ENCODE measurements at places on chromosomes 1 and 21.
A peak's percentile ranks its signal among the peaks of the same experiment; 100 is the strongest.

GRCh38 chr1:67535474-67535873 lies 105.3 kb upstream of the SERBP1 start:
- DNase-seq: peak; percentile 86

GRCh38 chr21:42369821-42370220 lies 3.5 kb upstream of the TFF1 start:
- no peak for DNase-seq

DNA sequence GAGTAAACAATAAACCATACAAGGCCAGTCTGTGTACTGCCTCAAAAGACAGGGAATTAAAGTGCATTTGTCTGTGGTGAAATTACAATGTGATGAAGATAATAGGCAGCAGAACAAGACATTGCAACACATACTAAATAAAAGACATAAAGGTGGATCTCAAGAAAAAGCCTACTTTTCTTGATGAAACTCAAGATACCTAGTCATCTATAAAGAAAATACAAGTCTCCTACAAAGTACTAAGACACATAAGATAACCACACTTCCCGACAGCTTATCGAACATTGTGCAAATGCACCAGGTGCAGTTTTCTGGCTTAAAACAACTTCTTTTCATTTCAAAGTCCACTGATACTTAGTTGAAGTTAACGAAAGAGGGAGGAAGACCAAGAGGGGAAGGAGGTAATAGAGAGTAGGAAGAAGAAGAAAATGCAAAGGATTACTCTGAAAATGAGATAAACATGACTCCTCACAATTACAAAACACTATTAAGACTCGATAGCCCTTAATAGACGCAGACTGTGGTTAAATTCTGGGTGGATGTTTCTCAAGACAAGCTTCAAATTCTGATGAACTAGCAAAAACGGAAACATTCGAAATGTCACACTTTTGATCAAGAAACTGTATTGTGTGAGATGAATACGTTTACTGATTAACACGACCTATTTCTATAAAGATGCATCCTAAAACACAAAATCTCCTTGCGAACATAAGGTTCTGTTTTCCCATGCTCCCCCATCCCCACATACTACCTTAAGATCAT lies 2.0 kb downstream of the HNRNPR start:
- no peak for DNase-seq

- no peak for DNase-seq
These were observed 66.9 kb downstream of the PHTF1 start for GRCh38 chr1:113692342-113692741.

DNA sequence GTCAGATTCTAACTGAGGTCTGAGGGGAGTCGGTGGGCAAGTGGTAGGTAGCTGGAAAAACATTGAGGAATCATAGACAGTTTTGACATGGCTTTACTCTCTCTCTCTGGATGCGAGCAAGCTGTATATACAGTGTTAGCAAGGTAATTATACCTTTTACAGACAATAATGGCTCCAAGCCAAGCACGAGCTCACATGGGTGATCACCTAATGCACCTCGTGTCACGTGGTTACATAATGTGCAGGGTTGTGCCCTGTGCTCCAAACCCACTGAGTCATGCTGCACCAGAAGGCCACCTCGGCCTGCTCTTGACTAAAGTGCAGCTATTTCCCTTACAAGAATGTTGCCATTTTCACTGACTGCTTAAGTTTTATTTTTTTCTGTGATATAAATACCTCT lies 7.6 kb upstream of the CLCA2 start:
- DNase-seq: no peak

DNA sequence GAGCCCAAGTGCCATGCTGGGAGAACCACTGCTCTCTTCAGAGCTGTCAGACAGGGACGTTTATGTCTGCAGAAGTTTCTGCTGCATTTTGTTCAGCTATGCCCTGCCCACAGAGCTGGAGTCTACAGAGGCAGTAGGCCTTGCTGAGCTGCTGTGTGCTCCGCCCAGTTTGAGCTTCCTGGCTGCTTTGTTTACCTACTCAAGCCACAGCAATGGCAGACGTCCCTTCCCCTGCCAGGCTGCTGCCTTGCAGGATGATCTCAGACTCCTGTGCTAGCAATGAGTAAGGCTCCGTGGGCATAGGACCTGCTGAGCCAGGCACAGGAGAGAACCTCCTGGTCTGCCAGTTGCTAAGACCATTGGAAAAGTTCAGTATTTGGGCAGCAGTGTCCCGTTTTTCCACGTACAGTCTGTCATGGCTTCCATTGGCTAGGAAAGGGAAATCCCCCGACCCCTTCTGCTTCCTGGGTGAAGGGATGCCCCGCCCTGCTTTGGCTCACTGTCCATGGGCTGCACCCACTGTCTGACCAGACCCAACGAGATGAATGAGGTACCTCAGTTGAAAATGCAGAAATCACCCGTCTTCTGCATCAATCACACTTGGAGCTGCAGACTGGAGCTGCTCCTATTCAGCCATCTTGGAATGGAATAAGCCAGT lies 31.9 kb downstream of the CYP4B1 start:
- DNase-seq: no peak

GRCh38 chr1:244920911-244921761 lies 56.8 kb upstream of the HNRNPU start:
- no peak for DNase-seq

- peak; percentile 51 for DNase-seq
These were observed 8.1 kb downstream of the PSMG1 start for GRCh38 chr21:39175154-39175553.

GRCh38 chr1:217333939-217334338 lies 297.0 kb downstream of the GPATCH2 start:
- peak; percentile 29 for DNase-seq

DNA sequence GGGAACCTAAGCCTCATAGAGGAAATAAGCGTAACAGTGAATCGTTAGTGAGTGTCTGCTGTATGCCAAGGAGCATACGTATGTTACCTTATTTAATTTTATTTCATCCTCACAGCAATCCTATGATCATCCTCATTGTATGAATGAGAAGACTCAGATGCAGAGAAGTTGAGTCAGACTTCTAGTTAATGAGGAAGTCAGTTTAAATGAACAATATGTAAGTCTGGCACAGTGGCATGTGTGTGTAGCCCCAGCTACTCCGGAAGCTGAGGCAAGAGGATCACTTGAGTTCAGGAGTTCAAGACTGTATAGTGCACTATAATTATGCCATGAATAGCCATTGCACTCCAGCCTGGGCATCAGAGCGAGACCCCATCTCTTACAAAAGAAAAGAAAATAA lies 148.0 kb downstream of the ZZZ3 start:
- peak; percentile 76 for DNase-seq

GRCh38 chr21:37475186-37475868 lies 108.8 kb downstream of the DYRK1A start:
- DNase-seq: peak; percentile 14

GRCh38 chr1:47616036-47616435 lies 178.2 kb downstream of the FOXD2 start:
- DNase-seq: no peak

- DNase-seq: no peak
These were observed 174.2 kb downstream of the CAMTA1 start for GRCh38 chr1:6959491-6959890.

GRCh38 chr1:109134423-109134822 lies 20.5 kb downstream of the ELAPOR1 start:
- no peak for DNase-seq

- DNase-seq: no peak
These were observed 5.4 kb downstream of the NUAK2 start for GRCh38 chr1:205316161-205316566.

DNA sequence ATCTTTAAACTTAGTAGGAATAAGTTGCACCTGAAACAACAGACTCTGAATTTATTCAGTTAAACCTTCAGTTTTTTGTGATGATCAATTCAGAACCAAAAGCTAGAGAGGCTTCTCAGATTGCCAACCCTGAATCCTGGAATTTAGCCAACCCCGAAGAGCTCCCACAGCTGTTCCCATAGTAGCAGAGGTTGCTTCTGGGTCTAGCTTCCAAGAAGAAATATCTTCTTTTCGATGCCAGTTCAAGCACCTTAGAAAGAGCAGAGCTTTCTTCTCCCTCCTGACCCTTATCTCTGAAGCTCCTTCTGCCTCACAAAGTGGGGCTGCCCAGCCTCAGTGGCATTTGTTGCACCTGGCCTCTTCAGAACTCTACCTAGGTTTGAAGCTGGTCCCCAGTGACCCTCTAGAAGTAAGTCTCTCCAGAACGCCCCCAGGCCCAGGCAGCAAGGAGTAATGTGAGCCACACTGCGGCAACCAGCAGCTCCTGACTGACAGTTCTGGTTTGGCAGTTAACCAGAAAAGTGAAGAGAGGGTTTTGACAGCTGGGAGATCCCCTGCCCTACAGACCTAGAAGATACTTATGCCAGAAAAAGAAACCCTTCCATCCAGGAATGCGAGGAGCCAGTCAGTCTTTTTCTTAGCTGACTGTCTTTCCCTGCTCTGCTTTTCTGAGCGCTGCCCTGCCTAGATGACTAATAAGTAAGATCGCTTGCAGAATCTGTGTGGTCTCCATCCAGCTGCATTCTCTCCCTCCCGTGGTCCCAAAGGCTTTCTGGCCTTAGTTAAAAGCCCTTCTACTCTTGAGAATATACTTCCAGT lies 165.9 kb downstream of the ADGRL4 start:
- DNase-seq: peak; percentile 85

- no peak for DNase-seq
These were observed at the start of gene CCDC185 for GRCh38 chr1:223393275-223394214. Gene CCDC185, plus strand, starts transcription at chr1:223393415. Its CDS starts 61 bp downstream, at chr1:223393476.

- DNase-seq: peak; percentile 4
These were observed 103.3 kb downstream of the PAPPA2 start for GRCh38 chr1:176566004-176566975.

GRCh38 chr21:25559746-25560145 lies 47.5 kb downstream of the MRPL39 start:
- no peak for DNase-seq

DNA sequence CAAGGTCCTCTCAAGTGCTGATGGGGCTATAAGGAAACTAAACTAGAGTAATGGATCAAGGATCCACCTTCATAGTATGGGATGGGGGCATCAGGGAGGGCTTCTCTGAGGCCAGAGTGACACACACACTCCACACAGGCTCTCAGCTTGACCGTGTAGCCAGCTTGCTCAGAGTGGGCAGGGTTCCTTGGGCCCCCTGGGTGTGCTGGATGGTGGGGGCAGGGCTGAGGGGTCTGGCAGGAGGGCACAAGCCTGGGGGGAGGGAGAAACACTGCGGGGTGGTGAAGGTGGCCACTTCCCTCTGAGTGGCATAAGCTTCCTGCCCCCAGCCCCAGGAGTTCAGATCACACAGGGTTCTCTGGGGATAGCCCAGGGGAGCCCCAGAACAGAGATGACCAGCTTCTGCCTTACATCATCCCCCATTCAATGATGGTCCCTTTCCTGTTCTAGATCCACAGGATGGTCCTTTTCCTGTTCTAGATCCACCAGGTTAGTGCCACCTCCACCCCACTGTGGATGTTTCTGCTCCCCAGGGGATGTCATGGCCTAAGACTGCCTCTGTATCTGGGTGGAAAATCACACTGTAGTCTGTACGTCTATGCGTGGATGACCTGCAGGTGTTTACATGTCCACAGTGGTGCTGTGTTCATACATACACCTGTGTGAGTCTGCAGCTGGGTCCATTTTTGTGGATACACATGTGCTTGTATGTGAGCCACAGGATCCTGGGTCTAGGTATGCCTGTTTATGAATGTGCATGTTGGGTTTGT lies 525.0 kb downstream of the PTPRU start:
- DNase-seq: no peak

DNA sequence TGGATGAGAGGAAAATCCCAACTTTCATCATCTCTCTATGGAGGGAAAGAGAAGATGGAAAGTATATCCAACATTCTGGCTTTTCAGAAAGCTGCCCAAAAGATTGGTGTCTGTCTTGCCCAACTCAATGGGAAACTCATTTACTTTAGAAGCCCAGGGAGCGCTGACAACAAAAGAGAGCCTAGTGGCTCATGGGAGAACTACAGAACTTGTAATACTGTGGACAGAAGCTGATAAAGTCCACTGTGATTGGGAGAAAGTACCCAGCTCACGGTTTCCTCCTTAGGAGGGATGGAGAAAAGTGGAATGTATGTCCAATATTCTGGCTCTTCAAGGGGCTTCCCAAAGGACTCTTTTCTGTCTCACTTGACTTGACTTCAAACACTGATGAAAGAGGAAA lies 66.0 kb downstream of the RGS21 start:
- no peak for DNase-seq

GRCh38 chr1:188006354-188006753 lies 1177.6 kb downstream of the PLA2G4A start:
- no peak for DNase-seq

DNA sequence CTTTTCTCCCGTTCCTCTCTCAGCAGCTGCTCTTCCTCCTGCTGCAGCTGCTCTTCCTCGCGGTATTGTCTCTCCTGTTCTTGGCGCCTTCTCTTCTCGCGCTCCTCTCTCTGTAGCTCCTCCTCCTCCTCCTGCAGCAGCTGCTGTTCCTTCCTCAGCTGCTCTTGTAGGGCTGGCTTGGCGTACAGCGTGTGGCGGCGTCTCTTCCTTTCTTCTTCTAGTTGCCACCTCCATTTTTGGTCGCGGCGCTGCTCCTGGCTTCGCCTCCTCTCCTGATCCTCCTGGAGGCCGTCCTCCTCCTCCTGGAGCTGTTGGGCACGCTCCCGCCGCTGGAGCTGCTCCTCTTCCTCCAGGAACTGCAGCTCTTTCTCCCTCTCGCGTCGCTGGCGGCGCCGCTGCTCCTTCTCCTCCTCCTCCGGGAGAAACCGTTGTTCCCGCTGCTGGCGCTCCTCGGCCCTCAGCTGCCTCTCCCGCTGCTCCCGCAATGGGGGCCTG lies 4.8 kb downstream of the TCHH start:
- DNase-seq: peak; percentile 67

- DNase-seq: peak; percentile 9
These were observed 3.8 kb upstream of the HPCAL4 start for GRCh38 chr1:39695016-39695415.

DNA sequence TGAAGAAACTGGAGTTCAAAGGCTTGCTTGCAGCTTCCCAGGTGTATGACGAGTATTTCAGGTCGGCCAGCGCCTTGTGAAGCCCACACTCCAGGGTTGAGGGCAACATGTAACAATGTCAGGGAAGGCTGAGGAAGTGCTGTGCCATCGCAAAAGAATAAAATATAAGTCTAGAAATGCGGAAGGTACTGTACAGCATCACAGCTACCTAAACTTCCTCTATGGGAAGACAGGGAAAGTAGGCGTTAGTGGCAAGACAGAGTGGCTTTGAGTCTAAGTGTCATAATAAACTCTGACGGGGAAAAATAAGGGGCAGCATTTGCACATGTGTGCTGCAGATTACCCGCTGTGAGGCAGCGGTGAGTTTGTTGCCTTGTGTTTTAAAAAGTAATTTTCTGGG lies 28.9 kb downstream of the DOP1B start:
- DNase-seq: no peak

- peak; percentile 36 for DNase-seq
These were observed 647 bp downstream of the DESI2 start for GRCh38 chr1:244653439-244654107.

GRCh38 chr1:223824712-223825111 lies 21.0 kb downstream of the TP53BP2 start:
- DNase-seq: no peak

GRCh38 chr1:38064197-38064903 lies 17.8 kb upstream of the POU3F1 start:
- DNase-seq: peak; percentile 70
